Fibroblast of skin of back (primary cell): ENCODE measurements at places on chromosomes 6 and 20.

DNA sequence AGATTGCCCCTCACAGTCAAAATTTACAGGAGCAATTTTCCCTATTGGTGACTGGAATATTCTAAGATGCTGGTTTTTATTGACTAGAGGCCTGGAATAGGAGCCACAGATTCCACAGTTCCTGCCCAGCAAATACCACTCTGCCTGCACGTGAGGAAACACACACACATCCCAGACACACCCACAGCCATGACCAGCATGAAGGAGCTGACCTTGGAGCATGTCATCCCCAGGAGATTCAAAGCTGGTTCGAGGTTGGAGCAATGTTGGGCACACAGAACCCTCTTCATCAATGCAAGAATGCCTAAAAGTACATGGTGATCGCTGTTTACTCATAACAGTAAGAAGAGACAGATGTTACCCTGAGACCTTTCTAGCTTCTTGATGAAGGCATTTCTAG lies 244.6 kb upstream of the FOXQ1 start:
- DNase-seq = no peak

- DNase-seq = no peak
These were observed 60.1 kb upstream of the GTSF1L start for GRCh38 chr20:43786885-43787284.

DNA sequence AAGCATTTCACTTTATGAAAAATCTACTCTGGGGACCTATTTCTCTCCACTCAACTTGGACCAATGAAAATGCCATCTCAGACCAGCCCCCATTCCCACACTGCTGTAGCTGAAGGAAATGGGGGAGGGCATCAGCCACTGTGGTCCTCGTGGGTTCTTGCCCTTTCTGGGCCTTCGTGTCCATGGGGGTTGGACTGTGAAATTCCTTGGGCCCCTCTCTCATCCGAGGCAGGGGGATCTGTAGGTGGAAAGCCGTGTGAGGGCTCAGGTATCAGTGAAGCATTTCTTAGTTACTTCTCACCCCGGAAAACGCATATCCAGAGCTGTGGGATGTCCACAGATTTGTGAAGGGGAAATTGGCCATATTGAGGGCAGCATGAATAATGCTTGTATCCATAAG lies 147.9 kb downstream of the CDC5L start:
- no peak for DNase-seq

DNA sequence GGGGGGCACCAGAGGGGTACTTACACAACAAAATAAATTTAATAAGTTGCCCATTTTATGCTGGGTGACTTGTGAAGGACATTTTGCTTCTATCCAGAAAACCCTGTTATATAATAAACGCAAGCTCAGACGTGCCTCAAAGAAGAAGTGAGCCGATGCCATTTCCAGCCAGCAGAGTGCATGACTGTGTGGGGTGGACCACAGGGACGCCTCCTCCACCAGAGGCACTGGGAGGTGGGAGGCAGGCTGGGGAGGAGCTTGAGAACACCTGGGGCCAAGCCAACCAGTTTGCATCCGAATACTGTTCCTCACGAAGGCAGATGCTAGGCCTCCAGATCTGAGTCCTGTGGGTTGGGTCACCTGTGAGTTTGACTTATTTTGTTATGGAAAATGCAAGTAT lies 363.8 kb downstream of the RNGTT start:
- no peak for DNase-seq

- no peak for DNase-seq
These were observed 64.0 kb downstream of the PLCB1 start for GRCh38 chr20:8196096-8196495.

DNA sequence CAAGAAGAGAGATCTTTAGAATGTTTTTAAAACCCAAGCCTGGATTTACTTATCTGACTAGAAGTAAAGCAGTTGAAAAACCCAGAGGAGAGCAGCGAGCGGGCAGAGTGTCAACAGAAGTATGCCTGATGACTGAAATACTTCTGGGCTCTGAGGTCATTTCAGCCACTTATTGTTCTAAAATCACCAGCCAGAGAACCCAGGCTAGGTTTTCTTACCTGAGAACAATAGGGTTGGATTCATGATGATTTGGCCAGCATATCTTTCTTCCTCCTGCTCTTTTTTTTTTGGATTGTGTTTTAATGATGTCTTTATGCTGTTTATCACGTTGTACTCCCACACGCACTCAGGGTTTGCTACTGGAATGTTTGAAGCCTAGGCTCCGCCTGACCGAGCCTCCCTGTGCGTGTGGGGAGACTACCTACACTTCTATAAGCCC lies 63.0 kb upstream of the KIF25 start:
- DNase-seq = no peak

DNA sequence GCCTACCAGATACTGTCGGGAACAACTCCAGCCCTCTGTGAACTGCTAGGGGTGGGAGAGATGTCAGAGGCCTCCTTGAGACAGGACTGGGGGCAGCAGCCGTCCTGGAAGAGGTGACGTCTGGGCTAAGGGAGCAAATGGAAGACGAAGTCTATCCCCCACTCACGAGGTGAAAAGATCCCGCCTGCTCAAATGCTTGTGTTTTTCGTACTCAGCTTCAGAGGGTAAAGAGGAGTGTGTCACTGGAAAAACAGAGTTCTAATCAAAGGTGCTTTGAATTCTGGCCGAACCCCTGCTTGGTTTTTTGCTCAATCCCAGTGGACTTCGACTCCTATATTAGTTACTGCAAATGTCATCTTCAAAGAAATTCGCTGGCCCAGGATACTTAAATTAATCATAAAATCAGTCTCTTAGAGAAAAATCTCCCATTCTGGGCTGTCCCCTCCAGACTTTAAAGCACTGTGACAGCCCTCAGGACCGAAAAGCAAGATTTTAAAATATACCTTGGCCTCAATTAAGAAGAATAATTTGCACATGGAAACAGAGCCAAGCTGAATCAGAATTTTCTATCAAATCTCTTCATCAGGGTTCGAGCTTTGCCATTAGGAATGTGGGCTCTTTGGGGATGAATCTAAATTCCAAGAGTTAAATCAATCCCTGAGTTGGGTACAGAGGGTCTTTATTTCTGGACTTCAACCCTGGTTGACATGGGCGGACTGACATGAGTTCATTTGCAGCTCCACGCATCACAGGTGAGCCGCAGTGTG lies 61.8 kb upstream of the AFDN start:
- no peak for DNase-seq

GRCh38 chr20:61683721-61684120 lies 382.0 kb downstream of the TAF4 start:
- no peak for DNase-seq

- no peak for DNase-seq
These were observed 1.5 kb downstream of the CD2AP start for GRCh38 chr6:47479140-47479508.

- peak; percentile 30 for DNase-seq
These were observed 383.7 kb upstream of the IRAK1BP1 start for GRCh38 chr6:78483553-78484197.

GRCh38 chr20:14543040-14543439 lies 205.6 kb upstream of the FLRT3 start:
- peak; percentile 15 for DNase-seq

- no peak for DNase-seq
These were observed 130.7 kb downstream of the DLL1 start for GRCh38 chr6:170160031-170160627.

DNA sequence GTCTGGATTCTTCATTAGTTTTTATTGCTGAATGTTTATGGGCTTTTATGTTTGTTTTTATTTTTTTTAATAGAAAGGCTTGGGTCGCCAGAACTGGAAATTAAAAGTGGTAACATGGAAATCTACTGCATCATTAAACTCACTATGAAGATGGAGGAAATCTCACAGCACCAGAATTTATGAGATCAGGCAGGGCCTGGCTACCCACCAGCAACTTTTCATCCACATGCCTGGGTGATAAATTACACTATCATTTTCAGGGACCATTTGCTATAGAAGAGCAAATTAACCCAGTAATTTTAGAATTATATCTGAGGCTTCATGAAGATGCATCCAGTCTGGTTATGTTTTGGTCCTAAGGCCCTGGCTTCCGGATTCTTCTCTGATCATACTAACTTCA lies 57.8 kb upstream of the PLCB4 start:
- no peak for DNase-seq

DNA sequence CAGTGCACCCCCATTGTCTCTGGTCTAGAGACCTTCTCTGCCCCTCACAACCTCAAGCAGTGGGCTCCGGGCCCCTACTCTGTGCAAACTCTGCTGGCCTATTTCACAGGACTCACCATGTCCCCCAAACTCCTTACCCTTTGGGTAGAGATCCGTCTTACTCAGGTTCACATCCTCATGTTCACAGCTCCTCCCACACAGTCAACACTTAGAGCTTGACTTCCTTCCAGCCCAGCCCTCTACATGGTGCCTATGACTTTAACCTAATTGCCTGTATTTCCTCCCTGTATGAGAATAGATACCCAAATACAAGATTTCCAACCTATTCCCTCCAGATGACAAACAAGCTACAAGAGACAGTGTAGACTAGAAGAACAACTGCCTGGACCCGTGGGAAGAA lies 528.6 kb upstream of the JARID2 start:
- DNase-seq = no peak

DNA sequence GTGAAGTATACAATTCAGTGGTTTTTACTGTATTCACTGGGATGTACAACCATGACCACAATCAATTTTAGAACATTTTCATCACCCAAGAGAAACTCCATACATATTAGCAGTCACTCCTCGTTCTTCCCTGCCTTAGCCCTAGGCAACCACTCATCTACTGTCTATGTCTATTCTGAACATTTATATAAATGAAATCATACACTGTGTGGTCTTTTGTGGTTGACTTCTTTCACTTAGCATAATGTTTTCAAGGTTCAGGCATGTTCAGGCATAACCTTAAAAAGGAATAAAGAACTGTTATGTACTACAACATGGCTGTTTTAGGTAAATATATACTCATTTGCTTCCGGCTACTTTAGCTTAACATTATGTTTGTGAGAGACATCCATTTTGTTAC lies 37.3 kb downstream of the BLTP3A start:
- DNase-seq = no peak

- DNase-seq = peak; percentile 45
These were observed 76.5 kb downstream of the CDKAL1 start for GRCh38 chr6:20610636-20611370.

DNA sequence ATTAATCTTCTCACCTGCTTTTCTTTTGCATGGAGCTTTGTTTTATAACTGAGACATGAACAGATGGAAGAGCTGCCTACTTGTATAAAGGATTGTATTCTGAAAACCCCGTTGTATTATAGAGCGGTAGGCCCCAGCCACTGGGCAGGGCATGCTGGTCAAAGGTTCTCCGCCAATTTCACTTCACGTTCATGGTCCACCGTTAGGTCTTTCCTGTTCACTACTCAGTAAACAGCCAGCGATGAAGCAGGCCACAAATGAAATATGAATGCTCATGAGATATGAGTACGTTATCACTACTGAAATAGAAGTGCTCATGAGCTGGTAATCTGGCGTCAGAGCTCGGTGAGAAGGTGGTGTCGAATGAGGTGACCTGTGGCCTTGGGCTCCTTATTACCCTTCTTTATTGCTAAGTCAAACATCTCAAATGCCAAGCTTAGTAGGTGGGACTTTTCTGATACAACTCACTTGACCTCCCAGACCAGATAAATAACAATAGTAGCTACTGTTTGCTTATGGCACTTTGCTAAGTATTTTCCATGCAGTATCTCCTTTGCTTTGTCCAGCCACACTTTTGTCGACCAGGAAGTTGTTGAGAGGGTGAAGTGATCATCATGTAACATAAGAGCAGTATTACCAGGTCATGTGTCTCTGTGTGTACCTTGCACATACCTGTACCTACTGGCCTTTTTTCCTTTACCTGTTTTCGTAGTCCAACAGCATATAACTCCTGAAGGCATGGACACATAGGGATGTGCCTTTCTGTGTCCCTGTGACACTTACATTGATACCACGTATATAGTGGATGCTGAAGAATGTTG lies 16.7 kb downstream of the EDN3 start:
- DNase-seq = no peak

DNA sequence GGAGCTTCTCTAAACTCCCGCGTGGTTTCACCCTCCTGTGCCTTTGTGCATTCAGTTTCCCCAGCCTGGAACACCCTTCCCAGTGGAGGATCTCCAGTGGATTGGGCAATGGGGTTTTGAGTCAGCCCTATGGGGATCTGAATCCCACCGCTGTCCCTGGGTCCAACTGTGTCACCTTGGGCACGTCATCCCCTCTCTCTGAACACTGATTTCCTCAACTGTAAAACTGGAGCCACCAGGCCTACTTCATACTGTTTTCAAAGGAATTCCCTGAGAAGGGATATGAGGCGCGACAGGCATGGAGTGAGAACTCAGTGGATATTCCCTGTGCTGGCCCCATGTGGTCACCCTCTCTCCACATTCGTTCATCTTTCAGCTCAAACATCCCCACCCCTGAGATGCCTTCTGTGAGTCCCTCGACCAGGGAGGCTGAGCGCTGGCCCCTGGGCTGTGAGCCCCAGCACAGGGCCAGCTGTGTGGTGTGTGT lies 25.7 kb downstream of the MAFB start:
- DNase-seq = no peak

DNA sequence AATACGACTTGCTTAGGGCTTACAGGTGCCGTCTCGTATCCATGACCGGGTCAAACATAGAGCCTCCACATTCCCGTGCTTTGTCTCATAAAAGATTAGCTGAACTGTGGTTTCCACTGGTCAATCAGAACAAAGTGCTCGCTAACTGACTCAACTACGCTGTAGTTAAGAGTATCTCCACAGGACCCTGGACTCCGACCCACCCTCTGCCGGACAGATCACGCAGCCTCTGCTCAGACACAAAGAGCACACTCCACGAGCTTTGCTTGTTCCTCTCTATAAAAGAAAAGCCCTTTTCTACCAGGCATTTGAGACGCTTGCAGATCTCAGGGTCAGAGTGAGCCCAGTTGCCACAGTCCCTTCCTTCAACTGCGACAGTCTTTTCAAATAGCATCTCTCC lies 298.7 kb upstream of the CDH4 start:
- DNase-seq = no peak

DNA sequence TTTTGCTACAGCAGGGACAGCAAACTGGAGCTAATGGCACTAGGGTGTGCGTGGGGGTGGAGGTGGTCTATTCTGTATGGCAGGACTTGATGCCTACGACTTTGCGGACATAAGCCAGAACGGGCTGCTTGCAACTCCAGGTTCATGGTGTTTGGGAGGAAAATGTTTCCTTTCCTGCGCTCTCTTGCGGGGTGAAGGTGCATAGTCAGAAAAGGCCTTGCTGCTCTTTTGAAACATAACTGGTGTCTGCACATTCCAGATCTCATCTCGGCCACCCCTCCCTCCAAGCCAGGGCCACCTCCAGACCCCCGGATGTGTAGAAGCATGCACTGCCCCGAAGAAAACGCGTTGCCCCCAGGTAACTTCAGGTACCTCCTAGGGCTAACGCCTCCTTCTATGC lies 8.1 kb downstream of the FOXA2 start:
- no peak for DNase-seq

GRCh38 chr20:63976980-63977738 lies 2.3 kb downstream of the SAMD10 start:
- no peak for DNase-seq
